ENCODE measurements at places on chromosomes 5 and 9.

GRCh38 chr5:110086658-110087388 lies 397.1 kb downstream of the MAN2A1 start:
- peak; percentile 96 for DNase-seq

GRCh38 chr5:139975306-139975705 lies 67.8 kb downstream of the NRG2 start:
- no peak for DNase-seq

DNA sequence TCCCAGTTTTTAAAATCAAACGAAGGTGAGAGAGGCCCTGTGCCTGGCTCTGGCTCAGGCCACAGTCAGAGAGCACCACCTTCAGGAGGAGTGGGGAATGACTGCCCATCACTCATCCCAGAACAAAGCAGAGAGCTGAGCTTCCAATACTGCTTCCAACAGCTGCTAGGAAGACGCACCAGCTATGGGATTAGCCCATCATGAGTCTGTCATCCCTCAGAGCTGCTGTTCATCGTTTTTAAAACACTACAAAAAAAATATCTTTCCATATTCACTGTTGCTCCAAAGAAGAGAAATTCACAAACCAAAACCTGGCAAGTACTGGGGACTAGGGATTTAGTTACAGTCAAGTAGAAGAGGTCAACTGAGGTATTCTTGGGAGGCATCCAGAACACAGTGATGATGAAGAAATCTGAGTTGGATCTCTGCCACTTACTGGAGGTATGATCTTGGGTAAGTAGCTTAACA lies 102.4 kb downstream of the CDK5RAP2 start:
- DNase-seq = peak; percentile 98

DNA sequence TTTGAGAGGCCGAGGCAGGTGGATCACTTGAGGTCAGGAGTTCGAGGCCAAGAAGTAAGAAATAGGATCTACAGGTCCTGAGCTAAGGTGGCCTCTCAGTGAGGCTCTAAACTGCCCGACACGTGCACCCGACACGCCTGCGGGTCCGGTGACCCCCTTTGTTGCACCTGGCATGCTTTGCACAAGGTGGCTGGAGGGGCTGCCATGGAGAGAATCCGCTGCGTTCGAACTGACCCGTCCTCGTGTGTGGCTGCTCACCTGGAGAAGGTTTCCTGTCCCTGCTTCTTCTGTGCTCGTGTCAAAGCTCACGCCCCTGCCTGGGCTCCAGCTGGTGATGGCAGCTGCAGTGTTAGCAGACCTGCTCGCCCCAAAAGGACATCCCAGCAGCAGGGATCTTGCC lies 5.7 kb upstream of the OLFM1 start:
- DNase-seq = no peak

DNA sequence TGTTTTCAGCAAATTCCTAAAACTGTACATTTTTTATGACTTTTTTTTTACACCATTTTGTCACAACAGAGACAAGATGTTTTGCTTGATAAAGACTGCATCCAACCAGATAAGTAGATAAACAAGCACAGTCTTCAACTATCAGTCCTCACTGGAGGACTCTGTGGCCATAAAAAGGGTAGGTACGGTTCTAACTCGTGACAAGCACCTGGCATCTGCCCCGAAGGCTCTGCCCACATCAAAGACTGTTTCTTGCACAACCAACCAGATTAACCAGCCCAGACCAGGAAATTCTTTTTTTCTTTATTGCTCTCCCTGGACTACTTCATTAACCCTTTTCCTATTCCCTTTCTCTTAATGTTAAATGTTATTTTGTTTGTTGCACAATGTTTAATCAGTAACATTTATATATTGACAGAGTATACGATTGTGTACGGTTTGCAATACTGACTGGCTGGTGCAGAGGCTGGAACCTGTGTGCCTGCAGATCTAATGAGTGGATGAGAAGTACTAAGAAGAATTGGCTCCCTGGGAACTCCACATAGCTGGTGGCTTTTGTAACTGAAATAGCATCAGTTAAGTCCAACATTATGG lies 74.1 kb downstream of the SERINC5 start:
- peak; percentile 27 for DNase-seq

GRCh38 chr5:74767579-74767913 lies 497 bp downstream of the NSA2 start:
- peak; percentile 69 for DNase-seq

DNA sequence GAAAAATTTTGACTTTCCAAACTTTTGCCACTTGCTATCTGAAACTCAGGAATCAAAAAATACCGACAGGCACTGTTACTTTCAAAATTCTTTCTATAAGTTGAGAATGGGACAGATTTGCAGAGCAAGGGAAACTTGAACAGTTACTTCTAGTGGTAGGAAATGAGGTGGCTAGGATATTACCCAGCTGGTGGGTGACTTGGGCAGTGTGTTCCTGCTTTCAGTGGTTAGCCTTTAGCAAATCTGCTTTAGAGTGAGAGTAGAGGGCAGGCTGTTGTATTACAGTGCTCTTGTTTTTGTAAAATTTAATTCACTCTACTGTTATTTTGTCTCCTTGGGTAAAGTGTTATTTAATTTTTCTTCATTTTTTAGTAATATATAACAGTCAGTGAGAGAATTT lies 40.2 kb upstream of the ROPN1L start:
- DNase-seq = no peak

DNA sequence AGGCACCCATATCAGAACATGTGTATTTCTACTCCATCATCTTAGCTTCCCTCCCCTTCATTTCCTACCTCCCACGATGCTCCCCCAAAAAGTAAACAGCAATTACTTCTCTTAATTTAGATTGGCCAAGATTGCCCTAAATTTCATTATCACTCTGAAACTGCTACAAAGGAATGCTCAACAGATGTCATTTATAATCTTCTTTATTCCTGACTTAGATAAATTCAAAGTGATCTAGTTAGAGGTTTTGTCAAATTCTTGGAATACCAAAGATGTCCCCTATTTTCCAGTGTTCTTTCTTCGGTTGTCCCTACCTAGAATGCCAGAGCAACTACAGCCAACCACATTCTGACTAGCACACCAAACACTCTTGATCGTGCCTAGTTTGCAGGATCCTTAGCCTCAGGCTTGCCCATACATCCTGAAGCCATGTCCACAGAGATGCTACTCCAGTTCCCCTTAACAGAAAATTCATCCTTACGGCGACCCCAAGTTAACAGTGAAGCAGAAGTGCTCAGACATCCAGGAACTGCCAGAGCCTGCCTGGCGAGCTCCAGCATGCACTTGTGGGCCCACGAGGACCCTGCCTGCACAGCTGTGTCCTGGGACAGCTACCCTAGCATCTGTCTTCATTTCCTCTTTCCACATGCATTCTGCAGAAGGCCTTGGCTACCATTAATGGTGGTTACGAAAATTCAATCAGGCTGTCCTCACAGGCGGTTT lies 31.6 kb downstream of the DAP start:
- DNase-seq = no peak

GRCh38 chr5:115898656-115899055 lies 56.9 kb downstream of the AP3S1 start:
- peak; percentile 30 for DNase-seq

DNA sequence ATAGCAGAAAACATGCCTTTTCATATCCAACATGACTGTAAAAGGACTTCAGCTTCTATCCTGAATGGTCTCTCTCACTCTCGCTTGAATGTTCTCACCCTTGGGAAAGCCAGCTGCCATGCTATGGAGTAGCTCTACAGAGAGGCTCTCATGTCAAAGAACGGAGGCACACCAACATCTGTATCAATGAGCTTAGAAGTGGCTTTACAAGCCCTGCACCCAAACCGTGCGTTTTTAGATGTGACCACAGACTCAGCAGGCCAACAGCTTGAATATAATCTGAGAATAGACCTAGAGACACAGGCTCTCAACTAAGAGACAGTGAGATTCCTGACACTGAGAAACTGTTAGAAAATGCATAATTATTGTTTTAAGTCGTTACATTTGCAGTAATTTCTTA lies 1231.6 kb upstream of the CDH9 start:
- no peak for DNase-seq

DNA sequence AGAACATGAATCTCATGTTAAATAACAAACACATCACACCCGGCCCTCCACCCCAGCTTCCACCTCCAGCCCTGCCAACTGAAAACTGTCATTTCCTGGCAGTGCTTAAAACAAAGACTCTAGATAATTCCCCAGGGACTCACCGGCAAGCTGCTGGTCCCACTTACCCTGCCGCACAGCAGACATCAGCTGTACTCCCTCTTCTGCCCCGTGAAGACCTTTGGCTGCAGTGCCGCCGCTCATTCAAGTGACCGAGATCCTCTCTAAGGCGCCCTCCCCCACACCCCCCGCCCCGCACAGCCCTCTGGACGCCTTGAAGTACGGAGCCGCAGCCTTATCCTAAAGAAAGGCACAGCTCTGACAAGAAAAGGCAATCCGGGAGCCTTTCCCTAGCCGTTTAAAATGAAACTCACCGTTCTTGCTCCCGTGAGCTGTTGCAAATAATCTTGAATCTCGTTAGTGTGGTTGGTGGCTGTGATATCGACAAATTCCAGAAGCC lies 434 bp downstream of the GLRX start:
- DNase-seq = peak; percentile 48

- no peak for DNase-seq
Observed at GRCh38 chr9:96615411-96615810, 4.2 kb downstream of the CDC14B start.

- DNase-seq = no peak
Observed at GRCh38 chr5:15526413-15526812, 26.4 kb downstream of the FBXL7 start.

DNA sequence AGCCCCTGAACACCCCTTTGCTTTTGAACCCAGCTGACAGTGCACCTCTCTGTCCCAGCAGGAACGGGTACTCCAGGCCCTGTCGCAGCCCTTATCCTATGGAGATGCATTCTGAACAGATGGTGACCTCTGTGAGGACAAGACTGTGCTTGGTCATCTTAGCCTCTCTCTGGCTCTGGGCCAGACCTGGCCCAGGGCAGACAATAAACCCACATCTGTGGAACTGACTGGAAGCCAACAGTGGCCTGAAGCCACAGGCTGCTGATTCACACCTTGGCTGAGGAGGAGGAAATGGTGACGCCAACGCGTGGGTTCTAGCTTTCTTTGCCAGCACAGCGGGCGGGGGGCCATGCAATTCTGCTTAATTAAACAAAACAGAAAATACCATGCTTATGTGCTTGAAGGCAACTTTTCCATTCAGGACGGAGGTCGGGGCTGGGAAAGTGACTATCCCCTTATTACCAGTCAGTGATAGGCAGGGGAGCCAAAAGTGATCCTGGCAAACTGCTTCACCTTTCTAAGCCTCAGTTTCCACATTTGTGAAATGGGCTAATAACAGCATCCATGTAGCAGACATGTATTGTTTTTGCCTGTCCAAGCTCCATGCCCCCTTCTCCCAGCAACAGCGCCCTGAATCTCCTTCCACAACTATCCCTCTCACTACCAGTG lies 10.8 kb downstream of the SH3PXD2B start:
- DNase-seq = peak; percentile 95

GRCh38 chr5:139836469-139837208 lies 41.0 kb downstream of the PSD2 start:
- no peak for DNase-seq

DNA sequence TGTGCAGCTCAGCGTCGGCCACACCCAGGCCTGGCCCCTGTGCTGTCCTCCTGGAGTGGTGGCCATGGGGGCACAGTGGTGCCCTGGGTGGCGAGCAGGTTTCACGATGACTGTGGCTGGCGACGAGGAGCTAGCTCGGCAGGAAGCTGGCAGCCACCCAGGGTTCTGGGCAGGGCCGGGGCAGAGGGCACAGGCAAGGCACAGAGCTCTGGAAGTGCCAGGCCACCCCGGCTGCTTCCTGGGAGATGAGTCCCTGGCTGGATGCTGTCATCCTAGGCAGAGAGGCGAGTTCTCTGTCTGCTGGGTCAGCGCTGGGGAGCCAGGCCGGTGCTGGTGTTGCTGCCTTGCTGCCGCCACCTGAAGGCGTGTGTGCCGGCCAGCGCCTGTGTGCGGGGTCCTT lies 51.7 kb downstream of the RXRA start:
- no peak for DNase-seq

GRCh38 chr5:35476036-35476435 lies 141.6 kb upstream of the SPEF2 start:
- no peak for DNase-seq

DNA sequence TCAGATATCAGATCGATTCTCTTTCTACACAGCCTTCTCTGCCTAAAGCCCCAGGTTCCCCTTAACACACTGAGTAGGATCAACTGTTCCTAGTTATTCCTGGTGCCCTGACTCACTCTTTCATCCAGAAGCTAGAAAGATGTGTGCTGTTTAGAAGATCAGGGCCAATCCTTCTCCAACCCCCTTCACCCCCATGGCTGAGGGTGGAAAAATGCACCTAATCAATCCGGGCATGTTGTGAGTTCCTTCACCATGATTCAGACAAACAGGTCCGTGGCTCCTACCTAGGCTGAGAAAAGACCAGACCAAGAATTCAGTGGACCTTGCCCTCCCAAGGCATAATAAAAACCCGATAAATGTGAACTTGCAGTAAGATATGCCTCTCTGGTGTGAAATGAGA lies 85.4 kb upstream of the EQTN start:
- DNase-seq = no peak

GRCh38 chr5:153425914-153426313 lies 64.6 kb upstream of the GRIA1 start:
- no peak for DNase-seq

GRCh38 chr9:109862452-109862851 lies 82.5 kb downstream of the PALM2AKAP2 start:
- no peak for DNase-seq

GRCh38 chr5:72296256-72296655 lies 23.8 kb downstream of the MRPS27 start:
- DNase-seq = no peak

- peak; percentile 41 for DNase-seq
Observed at GRCh38 chr9:69931340-69931739, 110.7 kb downstream of the CFAP95 start.

DNA sequence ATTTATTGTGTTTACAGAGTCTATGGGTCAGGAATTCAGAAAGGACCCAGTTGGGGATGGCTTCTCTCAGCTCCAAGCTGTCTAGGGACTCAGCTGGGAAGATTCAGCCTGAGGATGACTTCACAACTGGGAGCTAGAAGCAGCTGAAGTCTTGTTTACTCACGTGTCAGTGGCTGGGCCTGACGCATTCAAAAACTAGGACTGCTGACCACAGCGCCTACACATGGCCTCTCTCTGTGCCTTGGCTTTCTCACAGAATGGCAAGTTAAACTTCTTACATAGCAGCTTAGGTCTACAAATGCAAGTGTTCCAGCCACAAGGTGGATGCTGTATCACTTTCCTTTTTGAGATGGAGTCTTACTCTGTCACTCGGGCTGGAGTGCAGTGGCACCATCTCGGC lies 16.3 kb upstream of the PPP2CA start:
- peak; percentile 96 for DNase-seq

GRCh38 chr5:143225511-143225910 lies 178.0 kb downstream of the NR3C1 start:
- DNase-seq = no peak

- DNase-seq = no peak
Observed at GRCh38 chr5:74578356-74579044, 62.0 kb downstream of the ENC1 start.
